ENCODE measurements at places on chromosomes 12 and 14. TPM values are rescaled to one million over a fixed set of nuclear protein-coding genes. Genes with fewer than 3 reads are reported as not detected.

FIGNL2 gene
- not detected for total RNA-seq

TMPRSS12 gene
- total RNA-seq: not detected

CLEC4C gene
- not detected for total RNA-seq

RFLNA gene
- total RNA-seq: not detected

SHMT2 gene
- 250 TPM for total RNA-seq

ADAMTS20 gene
- total RNA-seq: 0.04 TPM

RNASE3 gene
- not detected for total RNA-seq

SLC2A14 gene
- 0.25 TPM for total RNA-seq

PLEKHA5 gene
- total RNA-seq: 12.3 TPM

BCL11B gene
- total RNA-seq: 0.90 TPM

TMEM52B gene
- total RNA-seq: 0.10 TPM

MSRB3 gene
- 6.6 TPM for total RNA-seq

CLEC4A gene
- total RNA-seq: not detected

TAS2R9 gene
- not detected for total RNA-seq

AMHR2 gene
- total RNA-seq: not detected

CLEC1B gene
- total RNA-seq: not detected

FBXL14 gene
- 6.1 TPM for total RNA-seq

PCED1B gene
- total RNA-seq: 1.1 TPM

OTX2 gene
- total RNA-seq: not detected

SENP1 gene
- 29.2 TPM for total RNA-seq

IQSEC3 gene
- total RNA-seq: not detected

PLD4 gene
- not detected for total RNA-seq

PXMP2 gene
- total RNA-seq: 36.6 TPM

TXNDC16 gene
- 3.9 TPM for total RNA-seq

PTPRR gene
- total RNA-seq: 1.3 TPM

NFATC4 gene
- 7.1 TPM for total RNA-seq

PSME2 gene
- 346 TPM for total RNA-seq

TSPAN9 gene
- total RNA-seq: 15.8 TPM

PLCZ1 gene
- not detected for total RNA-seq

MGAT4C gene
- 1.1 TPM for total RNA-seq

LAG3 gene
- not detected for total RNA-seq

ZNF140 gene
- total RNA-seq: 9.8 TPM

RD3L gene
- not detected for total RNA-seq

TC2N gene
- total RNA-seq: 2.4 TPM

KRT2 gene
- total RNA-seq: 0.53 TPM

JAG2 gene
- total RNA-seq: 0.48 TPM

CNTN1 gene
- total RNA-seq: 3.7 TPM

SINHCAF gene
- 72.6 TPM for total RNA-seq

SYNDIG1L gene
- total RNA-seq: not detected

GLIPR1L1 gene
- not detected for total RNA-seq
